ENCODE measurements at places on chromosomes 7 and 10.

DNA sequence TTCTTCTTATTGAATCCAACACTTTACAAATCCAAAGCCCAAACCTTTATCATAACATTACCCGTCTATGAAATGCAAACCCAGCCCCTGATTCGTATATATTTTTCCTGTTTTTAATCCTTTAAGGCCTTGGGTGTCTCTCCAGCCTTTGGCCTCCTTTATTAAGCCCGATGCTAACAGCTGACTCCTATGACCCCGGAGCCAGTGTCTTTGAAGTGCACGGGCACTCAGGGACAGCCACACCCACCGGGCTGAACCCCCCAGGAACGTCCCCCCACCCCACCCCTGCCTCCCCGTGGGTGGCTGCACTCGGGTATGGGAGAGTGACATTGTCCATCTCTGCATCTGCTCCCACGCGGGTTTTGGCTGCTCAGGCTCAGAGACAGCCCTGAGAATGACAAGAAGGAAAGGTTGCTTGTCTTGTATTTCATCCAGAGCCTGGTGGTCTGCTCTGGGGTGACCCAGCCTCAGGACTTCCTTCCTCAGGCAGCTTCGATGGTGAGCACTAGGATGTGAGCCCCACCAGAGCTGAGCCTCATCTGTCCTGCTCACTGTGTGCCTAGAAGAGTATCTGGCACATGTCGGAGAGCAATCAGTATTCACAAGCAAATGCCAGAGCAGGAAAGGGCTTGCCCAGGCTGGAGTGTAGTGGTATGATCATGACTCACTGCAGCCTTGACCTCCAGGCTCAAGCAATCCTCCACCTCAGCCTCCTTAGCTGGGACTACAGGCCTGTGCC lies 210.4 kb downstream of the SKIDA1 start:
- DNase-seq, result no peak

DNA sequence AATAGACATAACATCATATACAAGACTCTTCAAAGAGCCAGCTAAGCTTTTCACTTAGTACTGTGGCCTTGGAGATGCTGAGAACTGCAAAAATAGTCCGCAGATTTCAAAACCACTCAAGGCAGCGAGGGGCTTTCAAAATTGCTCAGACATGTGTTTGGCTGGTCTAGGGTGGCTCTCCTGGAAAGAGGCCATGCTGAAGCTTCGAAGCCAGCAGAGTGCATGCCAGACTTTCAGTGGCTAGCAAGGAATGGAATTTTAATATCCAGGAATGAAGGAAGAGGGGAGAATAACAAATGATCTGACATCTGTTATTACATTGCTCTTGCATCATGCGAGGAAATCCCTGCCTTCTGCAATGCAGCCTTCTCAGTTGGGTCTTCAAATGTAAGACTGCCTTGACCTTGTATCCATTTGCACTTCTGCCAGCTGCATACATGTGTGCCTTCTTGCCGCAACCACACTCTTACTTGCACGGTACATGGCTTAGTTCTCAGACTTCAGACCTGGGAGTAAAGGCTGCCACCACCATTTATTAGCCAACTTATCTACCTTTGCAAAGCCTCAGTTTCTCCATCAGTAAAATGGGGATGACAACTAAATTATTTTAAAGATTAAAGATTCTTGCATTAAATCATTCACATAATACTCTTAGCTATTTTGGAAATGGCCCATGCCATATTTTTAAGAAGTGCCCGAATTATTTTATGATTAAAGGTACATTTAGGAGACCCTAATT lies 55.9 kb downstream of the ITIH5 start:
- DNase-seq, result peak; percentile 79

DNA sequence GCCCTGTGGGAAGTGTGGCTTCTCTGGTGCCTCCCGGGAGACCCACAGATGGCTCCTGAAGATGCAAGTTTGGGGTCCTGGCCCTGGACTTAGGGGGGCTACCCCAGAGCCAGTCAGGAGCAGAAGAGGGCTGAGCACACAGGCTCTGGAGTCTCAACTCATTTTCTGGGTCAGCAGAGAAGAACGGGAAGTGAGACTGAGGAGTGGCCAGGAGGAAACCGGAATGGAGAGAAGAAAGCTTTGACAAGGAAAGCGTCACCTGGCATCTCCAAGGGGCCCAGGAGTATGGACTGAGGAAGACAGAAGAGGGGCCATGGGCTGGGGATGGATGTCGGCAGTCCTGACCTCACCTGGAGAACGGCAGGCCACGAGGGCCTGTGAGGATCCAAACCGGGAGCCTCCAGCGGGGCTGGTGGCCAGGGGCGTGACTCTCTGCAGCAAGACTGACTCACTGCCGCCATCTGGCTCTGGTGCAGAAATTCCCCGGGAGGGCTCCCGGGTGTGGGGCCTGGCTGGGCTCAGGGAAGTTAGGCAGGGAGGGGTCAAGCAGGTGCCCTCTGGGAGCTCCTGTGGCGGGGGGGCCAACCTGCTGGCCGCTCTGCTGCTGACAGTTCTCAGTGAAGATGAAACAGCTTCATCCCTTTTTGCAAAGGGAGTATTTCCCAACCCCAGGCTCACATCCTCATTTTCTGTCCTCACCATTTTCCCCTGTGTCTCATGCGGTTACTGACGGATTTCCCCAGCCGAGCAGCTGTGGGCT lies 23.6 kb downstream of the DAGLB start:
- DNase-seq, result peak; percentile 34

- DNase-seq, result no peak
Observed at GRCh38 chr10:104250371-104250770, 4.3 kb upstream of the GSTO1 start.

GRCh38 chr10:77671594-77672252 lies 34.1 kb upstream of the KCNMA1 start:
- DNase-seq, result no peak

GRCh38 chr7:104825099-104825498 lies 188.9 kb upstream of the KMT2E start:
- DNase-seq, result no peak

DNA sequence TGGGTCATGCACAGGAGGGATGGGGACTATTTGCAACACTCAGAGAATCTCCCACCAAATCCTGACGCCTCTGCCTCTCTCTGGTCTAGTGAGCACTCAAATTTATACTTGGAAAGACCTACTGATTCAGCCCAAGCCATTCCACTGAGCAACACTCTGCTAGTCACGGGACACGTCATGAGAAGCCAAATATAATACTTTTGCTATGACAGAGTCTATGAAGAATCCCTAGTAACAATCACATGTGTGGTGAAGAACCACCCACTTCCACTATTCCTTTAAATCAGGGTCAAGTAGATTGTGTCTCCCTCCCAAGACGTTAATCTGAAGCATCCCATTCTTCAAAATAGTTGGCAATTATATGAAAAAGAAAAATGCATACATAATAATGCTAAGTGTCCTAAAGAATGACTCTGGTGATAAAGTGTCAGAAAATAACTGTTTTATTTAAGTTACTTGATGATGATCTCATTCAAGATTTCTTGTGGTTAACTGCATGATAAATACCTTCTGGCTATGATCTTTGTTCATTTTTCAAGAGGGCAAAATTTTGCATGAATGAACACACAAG lies 28.5 kb downstream of the CHCHD3 start:
- peak; percentile 94 for DNase-seq

GRCh38 chr7:128100949-128101713 lies 69.9 kb upstream of the LRRC4 start:
- DNase-seq, result no peak

DNA sequence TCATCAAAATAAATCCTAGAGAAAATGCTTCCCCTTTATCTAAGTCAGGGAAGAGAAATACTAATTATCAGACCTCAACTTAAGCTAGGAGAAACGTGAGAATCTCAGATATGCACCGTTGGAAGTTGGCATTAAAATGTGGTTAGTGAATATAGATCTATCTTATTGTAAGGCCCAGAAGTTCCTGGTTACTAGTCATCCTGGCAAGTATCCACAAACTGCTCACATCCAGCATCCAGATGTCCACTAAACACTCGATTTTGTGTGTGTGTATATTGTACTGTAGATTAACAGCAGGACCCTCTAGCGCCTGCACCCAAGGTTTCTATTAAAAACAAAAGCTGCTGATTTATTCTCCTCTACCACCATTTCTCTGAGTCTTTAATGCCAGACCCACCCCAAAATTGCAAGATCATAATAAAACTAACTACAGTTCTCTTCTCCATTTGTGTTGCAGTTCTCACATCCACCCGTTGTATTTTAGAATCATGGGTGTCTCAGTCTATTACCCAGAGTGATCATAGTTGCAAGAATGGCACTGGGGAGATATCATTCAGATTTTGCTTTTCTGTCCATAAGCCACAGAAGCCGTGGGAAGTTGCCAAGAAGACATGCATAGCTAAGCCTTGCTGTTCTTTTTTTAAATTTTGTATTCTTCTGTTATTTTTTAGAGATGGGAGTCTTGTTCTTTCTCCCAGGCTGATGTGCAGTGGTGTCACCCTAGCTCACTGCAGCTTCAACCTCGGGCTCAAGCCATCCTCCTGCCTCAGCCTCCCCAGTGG lies 165.4 kb downstream of the KIAA1217 start:
- peak; percentile 56 for DNase-seq

DNA sequence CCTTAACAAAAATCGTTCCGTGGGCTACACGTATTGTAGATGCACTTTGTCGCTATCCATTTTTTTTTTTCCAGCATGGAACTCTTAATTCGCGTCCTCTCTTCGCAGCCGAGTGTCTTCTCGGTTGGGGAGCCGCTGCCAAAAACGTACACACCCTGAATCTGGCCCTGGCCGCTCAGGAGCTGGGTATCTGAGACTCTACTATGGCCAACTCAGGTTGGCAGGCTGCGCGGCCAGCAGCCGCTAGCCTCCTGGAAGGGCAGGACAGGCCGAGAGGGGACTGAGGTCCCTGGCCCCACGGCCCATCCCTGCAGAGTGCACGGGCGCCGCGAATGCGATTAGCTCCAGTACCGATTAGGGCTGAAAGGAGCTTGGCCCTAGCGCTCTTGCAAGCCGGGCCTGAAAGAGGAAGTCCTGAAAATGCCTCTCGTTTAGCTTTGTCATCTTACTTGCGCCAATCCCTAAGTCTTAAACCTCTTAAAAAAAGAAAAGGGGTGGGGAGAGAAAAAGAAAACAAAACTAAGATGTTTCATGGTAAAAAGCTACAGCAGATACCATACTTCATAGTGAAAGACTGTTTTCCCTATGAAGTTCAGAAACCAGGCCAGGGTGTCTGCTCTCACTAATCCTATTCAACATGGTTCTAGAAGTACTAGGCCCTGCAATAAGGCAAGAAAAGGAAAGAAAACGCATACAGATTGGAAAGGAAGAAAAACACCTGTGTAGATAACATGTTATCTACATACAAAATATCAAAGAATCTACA lies 113.2 kb upstream of the RHEB start:
- no peak for DNase-seq

GRCh38 chr7:29413626-29414136 lies 150.0 kb upstream of the PRR15 start:
- DNase-seq, result no peak

- no peak for DNase-seq
Observed at GRCh38 chr7:370259-370625, 80.3 kb downstream of the FOXL3 start.

- DNase-seq, result no peak
Observed at GRCh38 chr10:21895932-21896331, 107.6 kb downstream of the DNAJC1 start.

DNA sequence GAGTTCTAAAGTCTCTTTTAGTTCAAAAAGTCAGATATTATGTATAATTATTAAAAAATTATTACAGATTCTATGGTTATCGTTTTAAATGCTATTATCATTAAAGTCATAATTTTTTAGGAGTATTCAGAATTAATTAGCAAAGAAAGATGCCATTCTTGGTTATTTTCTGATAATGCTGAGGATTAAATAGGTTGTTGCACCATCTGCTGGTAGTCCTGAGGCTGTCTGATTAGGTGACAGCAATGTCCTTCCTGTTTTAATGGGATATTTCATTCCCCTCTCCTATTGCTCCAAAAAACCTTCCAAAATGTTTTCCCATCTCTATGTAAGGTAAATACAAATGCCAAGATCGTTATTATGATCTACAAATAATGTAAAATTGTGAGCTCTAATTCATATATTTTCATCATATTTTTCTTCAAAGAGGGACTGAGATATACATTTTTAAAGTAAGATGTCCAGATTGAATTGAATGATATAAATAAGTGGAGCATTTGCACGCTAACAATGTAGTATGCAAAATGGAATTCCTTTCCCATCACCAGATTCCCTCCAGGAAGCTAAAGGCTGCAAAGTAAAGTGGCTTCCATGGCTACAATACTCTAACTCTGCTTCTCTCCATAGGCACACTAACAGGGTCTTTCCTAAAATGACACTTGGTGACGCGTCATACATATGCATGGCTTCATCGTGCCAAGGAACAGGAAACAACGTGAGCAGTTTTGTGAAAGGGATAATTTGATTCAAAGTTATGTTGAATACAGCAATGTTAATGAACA lies 58.8 kb upstream of the AKR1E2 start:
- DNase-seq, result peak; percentile 30

DNA sequence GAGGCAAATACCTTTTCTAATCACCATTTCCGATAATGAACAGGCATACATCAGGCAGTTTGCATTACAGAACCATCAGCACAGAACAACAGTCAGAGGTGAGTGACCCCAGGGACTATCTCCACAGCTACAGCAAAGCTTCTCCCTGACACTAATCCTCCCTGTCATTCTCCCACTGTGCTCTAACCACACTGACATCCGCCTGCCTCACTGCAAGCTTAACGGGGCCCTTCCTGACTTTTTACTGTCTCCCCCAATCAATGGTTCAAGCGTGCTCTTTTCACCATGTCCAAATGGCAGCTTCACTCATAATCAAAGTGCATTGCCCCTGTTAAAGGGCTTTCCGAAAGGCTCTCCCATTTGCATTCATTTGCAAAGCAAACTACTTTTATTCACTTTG lies 196.3 kb downstream of the DNAJC1 start:
- DNase-seq, result no peak

- DNase-seq, result no peak
Observed at GRCh38 chr7:30176463-30177109, 41.8 kb downstream of the MTURN start.

DNA sequence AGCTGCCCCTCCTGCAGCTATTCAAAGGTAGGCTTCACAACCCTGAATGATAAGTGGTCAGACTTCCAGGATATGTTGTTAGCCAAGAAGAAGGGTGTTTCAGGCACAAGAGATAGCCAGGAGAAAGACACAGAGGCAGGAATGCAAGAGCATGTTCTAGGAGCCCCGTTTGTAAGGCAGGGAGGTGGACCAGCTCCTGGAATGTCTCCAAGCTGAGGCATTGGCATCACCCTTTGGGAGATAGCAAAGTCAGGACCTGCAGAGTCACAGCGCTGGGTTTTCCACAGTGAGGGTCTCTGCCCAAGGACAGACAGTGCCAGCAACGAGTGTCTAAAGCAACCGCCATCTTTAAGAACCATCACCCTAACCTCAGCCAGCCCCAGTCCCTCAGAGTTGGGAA lies 484.5 kb upstream of the ZMIZ1 start:
- no peak for DNase-seq

- DNase-seq, result no peak
Observed at GRCh38 chr7:95469848-95470247, 15.9 kb upstream of the ASB4 start.

- no peak for DNase-seq
Observed at GRCh38 chr7:132373041-132373440, 203.2 kb downstream of the PLXNA4 start.

GRCh38 chr10:13722747-13723653 lies 136.2 kb downstream of the PRPF18 start:
- DNase-seq, result no peak

Data from AG08395 (cell line).